ENCODE measurements at places on chromosomes 7 and 10.

GRCh38 chr10:52502237-52502636, 188.2 kb downstream of the DKK1 start:
- no peak for DNase-seq

DNA sequence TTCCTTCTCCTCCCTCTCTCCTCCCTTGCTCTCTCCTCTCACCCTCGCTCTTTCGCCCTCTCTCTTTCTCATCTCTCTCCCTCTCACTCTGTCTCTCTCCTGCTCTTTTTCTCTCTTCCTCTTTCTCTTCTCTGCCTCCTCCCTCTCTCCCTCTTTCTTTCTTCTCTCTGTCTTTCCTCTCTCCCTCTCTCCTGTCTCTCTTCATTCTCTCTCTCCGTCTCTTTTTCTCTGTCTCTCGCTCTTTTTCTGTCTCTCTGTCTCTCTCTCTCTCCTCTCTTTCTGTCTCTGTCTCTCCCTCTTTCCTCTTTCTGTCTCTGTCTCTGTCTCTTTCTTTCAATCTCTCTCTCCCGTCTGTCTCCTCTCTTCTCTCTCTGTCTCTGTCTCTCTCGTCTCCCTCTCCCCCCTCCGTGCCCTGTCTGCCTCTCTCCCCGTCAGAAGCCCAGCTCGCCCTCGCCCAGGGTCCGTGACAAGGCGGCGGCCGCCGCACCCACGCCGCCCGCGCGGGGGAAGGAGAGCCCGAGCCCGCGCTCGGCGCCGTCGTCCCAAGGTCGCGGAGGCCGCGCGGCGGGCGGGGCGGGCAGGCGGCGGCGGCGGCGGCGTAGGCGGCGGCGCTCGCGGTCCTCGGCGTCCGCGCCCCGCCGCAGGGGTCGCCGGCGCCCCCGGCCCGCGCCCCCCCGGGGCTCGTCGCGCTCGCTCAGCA, 21.3 kb upstream of the HSPB1 start:
- no peak for DNase-seq

DNA sequence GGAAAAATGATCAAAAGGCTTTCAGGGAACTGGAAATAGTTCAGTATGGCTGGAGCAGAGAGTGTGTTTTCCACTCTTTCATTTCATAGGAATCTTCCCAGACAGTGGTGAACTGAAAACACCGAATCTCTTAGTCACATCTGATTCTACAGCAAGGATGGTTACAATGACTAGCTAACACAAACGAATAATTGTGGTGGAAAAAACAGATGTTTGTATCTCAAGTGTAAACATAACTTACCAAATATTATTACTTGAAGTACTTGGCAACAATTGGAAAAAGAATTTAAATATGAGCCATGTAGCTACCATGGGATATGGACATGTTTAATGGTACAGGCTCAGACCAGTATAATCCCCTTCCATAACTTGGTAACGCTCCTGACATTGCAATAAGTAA, 21.1 kb upstream of the BPGM start:
- no peak for DNase-seq

GRCh38 chr10:89398003-89398749, 5.8 kb downstream of the IFIT1 start:
- no peak for DNase-seq

- DNase-seq, result no peak
Measured at GRCh38 chr10:6748029-6748428, 168.0 kb upstream of the PRKCQ start.

DNA sequence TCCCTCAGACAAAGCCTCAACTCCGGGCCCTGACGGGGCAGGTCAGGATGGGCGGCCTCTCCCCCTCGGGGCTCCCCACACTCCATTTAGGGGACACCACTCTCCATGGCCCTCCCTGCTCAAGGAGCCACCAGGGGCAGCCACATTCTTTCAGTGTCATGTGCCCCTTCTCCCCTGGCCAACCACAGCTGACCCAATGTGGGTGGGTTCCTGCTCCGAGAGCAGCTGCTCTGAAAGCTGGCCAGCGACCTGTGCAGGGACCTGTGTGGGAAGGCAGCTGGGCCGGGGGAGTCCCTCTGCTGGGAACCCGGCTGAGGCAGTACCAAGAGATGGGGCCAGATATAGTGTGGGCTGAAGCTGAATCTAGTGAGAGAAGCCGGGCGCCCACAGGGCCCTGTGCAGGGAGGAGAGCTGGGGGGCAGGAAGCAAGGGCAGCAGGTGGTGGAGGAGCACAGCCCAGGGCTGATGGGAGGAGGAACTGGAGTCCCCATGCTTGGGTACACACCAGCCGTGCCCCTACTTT, 40.6 kb upstream of the NPFFR1 start:
- no peak for DNase-seq

DNA sequence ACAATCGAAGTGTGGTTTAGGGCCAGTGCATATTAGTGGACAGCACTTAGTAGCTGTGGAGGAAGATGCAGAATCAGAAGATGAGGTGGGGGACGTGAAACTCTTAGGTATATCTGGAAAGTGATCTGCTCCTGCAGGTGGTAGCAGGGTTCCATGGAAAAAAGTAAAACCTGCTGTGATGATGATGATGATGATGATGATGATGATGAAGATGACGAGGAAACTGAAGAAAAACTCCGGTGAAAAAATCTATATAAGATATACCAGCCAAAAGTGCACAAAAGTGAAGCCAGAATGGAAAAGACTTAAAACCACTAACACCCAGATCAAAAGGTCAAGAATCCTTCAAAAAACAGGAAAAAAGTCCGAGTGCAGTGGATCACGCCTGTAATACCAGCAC, 40.0 kb downstream of the LSMEM1 start:
- no peak for DNase-seq

DNA sequence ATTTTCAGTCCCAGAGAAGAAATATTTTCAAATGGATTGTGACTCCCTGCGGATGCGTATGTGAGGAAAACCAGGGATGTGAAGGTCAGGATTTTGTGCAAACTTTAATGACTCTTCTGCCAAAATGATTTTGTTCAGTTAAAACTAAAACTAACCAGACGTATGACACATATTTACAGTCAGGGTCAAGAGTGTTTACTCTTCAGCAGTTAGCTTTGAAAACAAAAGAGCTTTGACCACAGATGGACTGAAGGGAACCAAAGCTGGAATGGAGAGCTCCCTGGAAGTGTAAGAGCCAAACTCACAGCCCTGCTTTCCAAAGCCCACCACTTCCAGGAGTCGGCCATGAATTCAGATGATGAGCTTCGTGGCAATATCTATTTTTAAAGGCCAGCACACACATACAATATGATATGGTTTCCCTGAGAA, 15.5 kb downstream of the SVIL start:
- DNase-seq, result no peak

GRCh38 chr10:30887839-30888238, 143.8 kb downstream of the ZNF438 start:
- DNase-seq, result no peak

DNA sequence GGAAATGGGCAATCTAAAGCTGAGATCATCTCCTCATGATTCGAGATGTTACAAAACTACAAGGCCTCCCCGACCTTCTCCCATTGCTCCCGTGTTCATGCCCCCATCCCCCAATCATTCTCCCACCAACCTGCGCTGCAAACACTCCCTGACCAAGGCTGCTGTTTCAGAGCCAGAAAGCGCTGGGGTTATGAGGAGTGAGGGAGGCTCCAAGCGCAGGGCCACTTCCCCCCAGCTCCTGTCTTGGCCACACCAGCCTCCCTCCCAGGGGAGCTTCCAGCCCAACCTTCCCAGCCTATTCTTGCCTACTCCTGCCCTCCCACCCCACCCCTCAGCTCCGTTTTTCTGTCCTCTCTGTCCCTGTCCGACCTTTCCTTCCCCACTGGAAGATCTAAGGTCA, 14.7 kb upstream of the NODAL start:
- DNase-seq, result no peak

DNA sequence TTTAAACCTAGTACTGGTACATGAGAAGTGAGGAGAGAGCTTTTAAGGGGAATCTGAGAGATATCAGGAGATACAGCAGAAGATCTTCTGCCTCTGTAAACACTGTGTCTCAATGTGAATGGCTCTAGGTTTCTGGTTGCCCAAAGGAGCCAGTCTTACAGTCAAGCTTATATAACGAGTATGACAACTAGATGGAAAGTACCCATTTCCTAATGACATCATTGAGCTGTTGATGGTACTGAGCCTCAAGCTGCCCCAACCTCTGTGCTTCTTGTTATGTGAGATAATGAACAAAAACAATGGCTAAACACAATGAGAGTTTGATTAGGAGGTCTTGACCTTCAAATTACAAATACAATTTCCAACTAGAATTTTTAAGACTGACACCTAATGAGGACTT, 451.5 kb downstream of the SORCS1 start:
- no peak for DNase-seq

GRCh38 chr7:11633310-11633709, 198.7 kb downstream of the THSD7A start:
- no peak for DNase-seq

- no peak for DNase-seq
Measured at GRCh38 chr10:47438857-47439474, 44.9 kb downstream of the ANXA8 start.

- DNase-seq, result no peak
Measured at GRCh38 chr10:50541921-50542320, 81.8 kb downstream of the SGMS1 start.

- no peak for DNase-seq
Measured at GRCh38 chr7:112853422-112853821, 63.2 kb upstream of the TMEM168 start.

DNA sequence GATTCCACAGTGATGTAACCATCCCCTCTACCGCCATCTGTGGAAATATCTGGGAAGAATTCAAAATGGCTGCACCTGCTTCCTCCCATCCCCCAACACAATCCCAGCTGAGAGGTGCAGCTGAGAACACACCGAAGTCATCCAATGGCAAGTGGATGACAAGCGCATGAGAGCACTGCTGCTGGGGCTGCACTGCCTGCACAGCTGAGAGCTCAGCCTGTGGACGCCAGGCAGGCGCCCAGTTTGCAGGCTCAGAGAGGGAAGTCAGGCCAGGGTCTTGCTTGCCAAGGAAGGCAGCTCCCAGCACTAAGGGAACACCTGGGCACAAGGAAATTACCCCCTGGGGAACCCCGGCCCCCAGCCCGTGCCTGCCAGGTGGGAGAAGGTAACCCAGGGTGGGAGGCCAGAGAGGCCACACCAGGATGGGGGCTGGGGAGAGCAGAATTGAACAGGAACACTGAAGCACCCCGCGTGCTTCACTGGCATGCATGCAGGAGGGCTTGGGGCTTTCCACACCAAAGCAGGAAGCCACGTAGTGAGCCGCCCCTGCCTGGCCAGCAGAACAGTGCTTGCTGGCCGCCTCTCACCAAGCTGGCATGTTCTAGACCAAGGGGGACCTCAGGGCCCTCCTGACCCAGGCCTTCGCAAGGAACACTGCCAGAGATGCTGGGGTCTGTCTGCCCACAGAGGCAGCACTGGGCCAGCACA, 46.2 kb downstream of the FAM53B start:
- DNase-seq, result no peak

DNA sequence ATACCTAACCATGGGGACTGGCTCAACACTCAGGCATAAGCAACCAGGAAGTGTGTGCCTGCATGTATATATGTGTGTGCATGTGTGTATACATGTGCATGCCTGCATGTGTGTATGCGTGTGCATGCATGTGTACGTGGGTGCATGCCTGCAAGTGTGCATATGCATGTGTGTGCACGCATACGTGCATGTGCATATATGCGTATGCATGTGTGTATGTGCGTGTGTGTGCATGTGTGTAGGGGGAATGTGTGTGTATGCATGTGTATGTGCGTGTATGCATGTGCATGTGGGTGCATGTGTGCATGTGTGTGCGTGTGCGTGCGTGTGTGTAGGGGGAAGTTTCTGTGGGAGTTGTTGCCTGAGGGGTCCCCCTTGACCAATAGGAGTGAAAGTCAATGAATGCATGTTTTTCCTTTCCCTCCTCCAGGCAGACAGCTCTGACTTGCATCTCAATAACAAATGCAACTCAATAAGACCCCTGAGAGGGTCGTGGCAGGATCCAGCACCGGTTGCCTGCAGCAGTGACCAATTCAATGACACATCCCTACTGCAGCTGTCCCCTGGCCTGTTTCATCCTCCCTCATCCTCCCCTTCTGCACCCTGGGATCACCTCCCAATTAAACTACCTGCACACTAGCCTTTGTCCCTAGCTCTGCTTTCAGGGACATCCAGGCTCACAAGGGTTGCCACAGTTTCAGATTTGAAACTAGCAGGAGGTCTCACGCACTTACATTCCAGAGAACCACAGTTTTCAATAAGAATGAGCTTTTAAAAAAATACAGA, 27.0 kb upstream of the FZD8 start:
- DNase-seq, result no peak

GRCh38 chr10:59019603-59020002, 156.8 kb upstream of the PHYHIPL start:
- no peak for DNase-seq

- DNase-seq, result no peak
Measured at GRCh38 chr7:143237366-143237765, 15.5 kb downstream of the TAS2R40 start.

- no peak for DNase-seq
Measured at GRCh38 chr7:139355320-139355719, 4.4 kb upstream of the LUC7L2 start.

DNA sequence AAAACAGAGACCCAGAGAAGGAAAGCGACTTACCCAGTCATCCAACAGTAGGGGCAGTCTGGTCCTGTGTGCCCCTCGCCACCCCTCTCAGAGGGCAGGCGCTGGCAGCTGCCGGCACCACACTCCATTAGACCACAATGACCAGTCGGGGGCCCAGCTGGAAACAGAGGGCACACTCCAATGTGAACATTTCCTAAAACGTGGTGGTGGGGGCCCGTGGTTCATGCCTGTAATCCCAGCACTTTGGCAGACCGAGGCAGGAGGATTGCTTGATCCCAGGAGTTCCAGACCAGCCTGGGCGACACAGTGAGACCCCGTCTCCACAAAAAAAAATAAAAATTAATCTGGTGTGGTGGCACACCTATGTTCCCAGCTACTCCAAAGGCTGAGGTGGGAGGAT, 912 bp upstream of the OAT start:
- DNase-seq, result no peak

DNA sequence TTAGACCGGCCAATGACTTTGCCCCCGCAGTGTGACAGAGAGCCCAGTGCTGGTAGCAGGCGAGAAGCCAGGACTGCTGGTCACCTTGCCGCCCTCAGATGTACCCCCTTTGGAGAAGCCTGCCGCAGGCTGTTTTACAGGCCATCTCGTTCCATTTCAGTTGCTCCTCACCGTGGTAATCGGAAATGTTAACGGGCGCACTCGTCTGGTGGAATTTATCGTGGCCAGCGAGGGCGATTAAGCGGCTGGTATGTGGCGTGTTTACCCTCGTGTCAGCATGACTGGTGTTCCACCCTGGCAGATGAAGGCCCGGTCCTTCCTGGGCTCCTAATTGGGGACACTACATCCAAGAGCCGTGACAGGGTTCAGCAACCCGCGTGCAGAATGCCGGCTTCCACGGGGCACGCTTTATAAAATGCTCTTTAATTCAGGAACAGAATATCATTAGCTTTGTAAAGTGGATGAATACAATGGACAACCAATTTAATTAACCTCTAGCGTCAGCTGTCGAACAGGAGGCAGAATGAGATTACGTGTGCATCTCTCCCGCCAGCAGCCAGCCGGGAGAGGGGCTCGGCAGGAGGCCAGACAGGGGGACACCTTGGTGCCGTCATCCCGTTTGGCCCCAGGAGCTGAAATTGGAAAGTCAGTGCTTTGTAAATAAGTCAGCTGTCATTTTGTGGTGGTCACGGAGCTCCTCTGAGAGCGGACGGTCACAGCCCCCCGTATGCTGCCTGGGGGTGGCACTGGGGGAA, 108.3 kb downstream of the NKX6-2 start:
- no peak for DNase-seq

GRCh38 chr10:20380401-20380800, 516.7 kb downstream of the NEBL start:
- no peak for DNase-seq
